ENCODE measurements at places on chromosomes 2 and 18.

GRCh38 chr2:174859563-174860169 is 95.4 kb upstream of the CHRNA1 start:
- no peaks in the 10 kb centered on the region for H3K4me1 ChIP-seq
- H3K27ac ChIP-seq: no peak overlapping the region
- H3K27me3 ChIP-seq: no peaks in the 10 kb centered on the region
- no peaks in the 10 kb centered on the region for H3K36me3 ChIP-seq
- no peak overlapping the region for H3K4me3 ChIP-seq

DNA sequence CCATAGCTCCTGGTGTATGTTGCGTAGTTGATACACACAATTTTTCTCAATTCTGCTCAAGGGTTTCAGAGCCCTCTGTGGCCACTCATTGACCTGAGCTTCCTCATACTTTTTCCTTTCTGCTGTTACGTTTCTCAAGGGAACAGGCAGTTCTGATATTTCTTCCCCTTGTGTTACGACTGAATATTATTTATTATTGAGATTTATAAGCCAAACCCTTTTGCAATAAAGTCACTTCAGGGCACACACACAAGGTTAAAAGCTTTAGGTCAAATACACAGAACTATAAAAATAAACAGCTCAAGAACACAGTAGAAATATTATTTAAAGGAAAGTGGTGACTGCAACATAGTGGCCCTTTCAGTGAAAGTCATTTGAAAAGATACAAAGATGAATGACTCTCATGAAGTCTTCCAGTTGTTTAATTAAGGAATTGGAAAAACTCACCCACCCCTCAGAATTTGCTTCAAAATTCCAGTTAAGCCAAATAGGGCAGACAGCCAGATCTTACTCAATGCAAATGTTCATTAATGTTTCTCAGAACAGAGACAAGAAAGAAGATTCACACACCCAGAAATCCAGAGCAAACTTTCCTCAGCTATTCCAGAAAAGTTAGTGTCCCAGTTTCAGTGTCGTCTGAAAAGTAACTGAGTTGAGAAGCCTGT is 179.7 kb downstream of the TRIB2 start:
- no peaks in the 10 kb centered on the region for H3K27me3 ChIP-seq
- H3K36me3 ChIP-seq: no peaks in the 10 kb centered on the region
- no peaks in the 10 kb centered on the region for H3K4me1 ChIP-seq
- H3K27ac ChIP-seq: no peak overlapping the region
- H3K4me3 ChIP-seq: no peak overlapping the region

GRCh38 chr2:61645911-61646310 is 107.8 kb upstream of the XPO1 start:
- no peaks in the 10 kb centered on the region for H3K4me1 ChIP-seq
- DNase-seq: peak; percentile 56
- H3K4me3 ChIP-seq: no peak overlapping the region
- no peak overlapping the region for H3K27ac ChIP-seq
- H3K27me3 ChIP-seq: no peaks in the 10 kb centered on the region
- no peaks in the 10 kb centered on the region for H3K36me3 ChIP-seq

DNA sequence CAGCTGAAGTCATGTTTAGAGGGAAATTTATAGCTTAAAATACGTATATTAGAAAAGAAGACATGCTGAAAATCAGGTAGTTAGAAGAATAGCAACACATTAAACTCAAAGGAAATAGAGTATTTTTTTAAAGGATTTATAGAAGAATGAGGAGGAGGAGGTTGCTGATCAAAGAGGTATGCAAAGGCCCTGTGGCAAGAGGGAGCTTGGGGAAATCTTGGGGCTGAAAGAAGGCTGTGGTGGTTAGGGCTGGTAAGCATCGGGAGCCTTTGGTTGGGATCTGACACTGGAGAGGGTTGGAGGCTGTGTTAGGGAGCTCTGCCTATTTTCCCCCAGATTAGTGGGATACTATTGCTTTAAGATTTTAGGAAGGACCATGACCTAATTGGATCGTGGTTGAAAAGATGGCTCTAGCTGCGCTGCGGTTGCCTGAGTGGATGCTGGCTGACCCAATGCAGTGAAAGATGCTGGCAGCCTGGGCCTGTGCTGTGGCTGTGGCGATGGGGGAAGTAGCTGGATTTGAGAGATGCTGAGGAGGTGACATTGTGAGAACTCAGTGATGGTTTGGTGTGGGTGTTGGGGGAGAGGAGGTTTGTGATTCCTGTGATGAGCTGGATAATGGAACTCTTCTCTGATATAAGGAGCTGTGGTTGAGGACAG is 11.7 kb downstream of the DGKD start:
- peaks cover 6% of the 10 kb centered on the region for H3K36me3 ChIP-seq
- H3K4me1 ChIP-seq: no peaks in the 10 kb centered on the region
- H3K4me3 ChIP-seq: no peak overlapping the region

- no peaks in the 10 kb centered on the region for H3K4me1 ChIP-seq
- DNase-seq: no peak
- peaks cover 29% of the 10 kb centered on the region for H3K27me3 ChIP-seq
- H3K27ac ChIP-seq: no peak overlapping the region
Observed at GRCh38 chr18:26710470-26711096, 154.9 kb downstream of the AQP4 start.

DNA sequence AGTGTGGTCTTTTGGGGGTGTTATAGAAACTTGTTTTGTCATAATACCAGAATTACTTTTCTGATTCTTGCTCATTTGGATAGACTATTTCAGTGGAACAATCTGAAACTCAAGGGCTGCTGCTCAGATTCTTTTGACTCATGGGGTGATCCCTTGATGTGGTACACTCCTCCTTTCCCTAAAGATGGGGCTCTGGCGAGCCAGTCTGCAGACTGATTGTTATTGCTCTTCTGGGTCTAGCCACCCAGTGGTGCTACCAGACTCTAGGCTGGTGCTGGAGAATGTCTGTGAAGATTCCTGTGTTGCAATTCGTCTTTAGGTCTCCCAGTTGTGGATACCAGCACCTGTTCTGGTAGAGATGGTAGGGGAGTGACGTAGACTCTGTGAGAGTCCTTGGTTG is 4.2 kb upstream of the MARS2 start:
- H3K27me3 ChIP-seq: no peaks in the 10 kb centered on the region
- H3K4me3 ChIP-seq: no peak overlapping the region
- H3K27ac ChIP-seq: no peak overlapping the region
- H3K36me3 ChIP-seq: no peaks in the 10 kb centered on the region

GRCh38 chr18:40046596-40046995 is 1908.4 kb upstream of the PIK3C3 start:
- no peak for DNase-seq
- no peaks in the 10 kb centered on the region for H3K27me3 ChIP-seq
- no peaks in the 10 kb centered on the region for H3K4me1 ChIP-seq
- H3K27ac ChIP-seq: no peak overlapping the region
- no peaks in the 10 kb centered on the region for H3K36me3 ChIP-seq

DNA sequence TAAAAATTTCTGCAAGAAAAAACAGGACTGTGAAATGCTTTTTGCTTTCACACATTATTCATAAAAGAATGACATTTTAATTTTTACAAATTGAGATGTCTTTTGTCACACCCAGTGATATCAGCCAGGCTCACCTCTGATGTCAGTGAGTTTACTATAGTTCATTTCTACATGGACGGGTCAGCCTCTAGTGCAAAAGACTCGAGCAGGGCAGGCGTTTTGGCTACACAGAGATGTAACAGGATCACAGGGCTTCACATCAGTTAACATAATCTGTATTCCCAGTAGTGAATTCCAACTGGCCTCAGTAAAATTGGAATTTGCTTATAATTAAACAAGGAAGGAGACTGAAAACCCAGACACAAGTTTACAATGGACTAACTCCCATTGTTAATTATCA is 275.6 kb upstream of the ZSWIM2 start:
- DNase-seq: no peak
- H3K4me3 ChIP-seq: no peak overlapping the region
- H3K4me1 ChIP-seq: no peaks in the 10 kb centered on the region
- H3K27ac ChIP-seq: no peak overlapping the region
- no peaks in the 10 kb centered on the region for H3K36me3 ChIP-seq

DNA sequence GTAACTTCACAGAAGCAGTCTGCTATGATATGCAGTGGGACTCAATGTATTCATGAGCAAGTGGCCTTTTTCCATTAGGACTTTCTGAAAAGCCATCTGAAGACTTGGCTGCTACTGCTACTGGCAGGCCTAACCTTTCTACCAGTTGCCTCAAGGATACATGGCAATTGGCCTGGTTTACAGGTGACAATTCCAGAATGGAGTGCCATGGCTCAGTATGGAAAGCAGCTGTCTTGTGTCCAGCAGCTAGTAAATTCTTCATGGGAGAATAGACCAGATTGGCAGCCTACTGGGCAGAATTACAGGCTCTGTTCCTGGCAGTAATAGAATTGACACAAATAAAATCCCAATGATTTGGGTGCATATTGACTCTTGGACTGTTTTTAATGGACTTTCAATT is 12.6 kb upstream of the TMX3 start:
- no peak overlapping the region for H3K27ac ChIP-seq
- H3K36me3 ChIP-seq: no peaks in the 10 kb centered on the region
- no peaks in the 10 kb centered on the region for H3K4me1 ChIP-seq
- no peak for DNase-seq
- H3K27me3 ChIP-seq: no peaks in the 10 kb centered on the region
- no peak overlapping the region for H3K4me3 ChIP-seq

DNA sequence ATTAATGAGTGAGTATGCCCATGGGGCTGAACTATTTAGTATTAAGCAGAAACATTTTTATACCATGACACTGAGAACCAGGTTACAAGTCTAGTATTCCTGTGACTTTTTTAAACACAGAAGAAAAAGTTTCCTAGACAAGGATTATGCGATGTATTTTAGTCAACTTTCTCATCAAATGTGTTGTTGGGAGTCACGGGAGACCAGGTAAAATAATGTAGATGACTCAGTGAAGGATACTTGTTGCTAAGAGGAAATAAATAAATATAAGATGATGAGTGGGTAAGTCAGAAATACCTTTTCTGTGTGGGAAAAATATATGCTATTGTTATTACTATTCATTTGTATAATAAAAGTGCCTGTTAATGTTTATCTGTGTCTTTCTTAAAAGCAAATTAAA is 23.4 kb downstream of the MBD5 start:
- DNase-seq: peak; percentile 25
- H3K27ac ChIP-seq: peak overlapping the region; percentile 63
- H3K36me3 ChIP-seq: no peaks in the 10 kb centered on the region
- H3K27me3 ChIP-seq: no peaks in the 10 kb centered on the region
- H3K4me3 ChIP-seq: no peak overlapping the region
- H3K4me1 ChIP-seq: peaks cover 6% of the 10 kb centered on the region

DNA sequence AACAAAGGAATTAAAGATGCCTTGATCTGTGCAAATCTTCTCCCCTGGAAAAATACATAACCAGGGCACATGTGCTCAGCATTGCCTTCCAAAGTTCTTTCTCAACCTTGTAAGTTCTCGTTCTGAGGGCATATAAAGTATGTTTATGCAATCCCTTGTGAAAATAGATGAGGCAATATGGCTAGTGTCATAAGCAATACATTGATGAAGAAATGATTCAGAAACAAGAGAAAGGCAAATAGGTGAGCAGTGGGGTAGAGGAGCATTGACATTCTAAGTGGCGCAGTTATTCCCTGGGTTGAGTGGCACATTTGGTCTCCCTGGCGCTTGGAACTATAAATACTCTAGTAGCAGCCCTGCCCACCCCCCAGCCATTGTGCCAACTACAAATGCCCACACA is 57.4 kb upstream of the PGAP1 start:
- no peak overlapping the region for H3K4me3 ChIP-seq
- H3K36me3 ChIP-seq: no peaks in the 10 kb centered on the region
- DNase-seq: no peak
- no peaks in the 10 kb centered on the region for H3K27me3 ChIP-seq

- no peaks in the 10 kb centered on the region for H3K36me3 ChIP-seq
- no peaks in the 10 kb centered on the region for H3K4me1 ChIP-seq
Observed at GRCh38 chr2:136750065-136750464, 15.3 kb upstream of the THSD7B start.

DNA sequence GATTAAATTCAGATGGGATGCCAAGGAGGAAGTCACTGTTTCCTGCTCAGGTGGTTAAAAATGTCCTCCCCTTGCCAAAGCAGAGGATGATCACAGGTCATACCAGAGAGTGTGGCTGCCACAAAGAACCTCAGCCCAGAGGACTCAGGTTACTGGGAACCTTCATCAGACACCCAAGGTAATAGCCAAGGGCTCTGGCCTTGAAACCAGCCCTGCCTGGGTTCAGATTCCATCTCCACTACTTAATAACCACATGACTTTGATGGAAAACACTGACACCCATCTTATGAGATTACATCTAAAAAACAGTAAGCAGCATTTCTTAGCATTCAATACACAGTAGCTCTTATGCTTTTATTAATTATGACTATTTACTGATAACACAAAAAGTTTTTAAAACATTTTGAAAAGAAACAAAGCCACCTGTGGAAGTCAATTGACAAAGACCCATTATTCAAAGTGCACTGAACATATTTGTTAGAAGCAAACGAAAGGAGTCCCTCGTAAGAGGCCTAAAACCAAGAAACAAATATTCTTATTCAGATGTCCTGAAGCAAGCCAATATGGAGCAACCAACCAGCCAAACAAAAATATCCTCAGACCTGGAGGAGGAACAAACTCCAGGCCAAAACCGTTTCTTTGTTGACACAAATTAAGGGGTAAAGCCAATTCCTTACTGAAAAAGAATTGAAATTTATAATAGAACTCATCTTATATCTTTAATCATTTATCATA is 241.5 kb downstream of the RNF152 start:
- no peaks in the 10 kb centered on the region for H3K27me3 ChIP-seq
- no peak overlapping the region for H3K4me3 ChIP-seq
- no peaks in the 10 kb centered on the region for H3K36me3 ChIP-seq
- H3K4me1 ChIP-seq: peaks cover 7% of the 10 kb centered on the region
- no peak overlapping the region for H3K27ac ChIP-seq
- DNase-seq: no peak

DNA sequence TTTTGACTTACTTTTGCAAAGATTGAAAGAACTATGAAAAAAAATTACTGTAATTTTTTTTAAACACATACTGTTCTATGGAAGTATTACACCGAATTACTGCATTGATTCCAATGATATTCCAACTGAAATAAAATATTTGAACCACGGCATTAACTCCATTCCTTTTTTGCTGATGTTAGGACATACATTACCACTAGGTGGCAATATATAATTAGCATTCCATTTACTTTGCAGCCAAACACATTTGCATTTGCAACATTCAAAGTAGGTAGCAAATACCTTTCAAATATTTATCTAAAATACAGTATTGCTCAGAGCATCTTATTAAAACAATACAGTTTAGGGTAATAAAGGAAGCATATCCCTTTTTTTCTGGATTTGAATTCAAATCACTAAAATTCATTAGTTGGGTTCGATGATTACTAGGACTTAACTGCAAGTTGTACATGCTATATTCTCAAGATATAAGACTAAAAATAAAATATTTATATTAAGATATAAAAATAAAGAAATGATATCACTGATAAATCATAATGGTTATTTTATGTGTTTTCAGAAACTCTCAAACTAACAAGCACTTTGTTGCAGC is 31.3 kb downstream of the LANCL1 start:
- H3K27ac ChIP-seq: no peak overlapping the region
- H3K4me1 ChIP-seq: no peaks in the 10 kb centered on the region
- peak; percentile 57 for DNase-seq
- no peak overlapping the region for H3K4me3 ChIP-seq

GRCh38 chr2:230060672-230061293 is 7.9 kb downstream of the SLC16A14 start:
- 0 out of 2 replicates have a peak, but pooled peaks cover 3% of the 10 kb centered on the region for H3K36me3 ChIP-seq
- no peak for DNase-seq
- H3K27me3 ChIP-seq: no peaks in the 10 kb centered on the region
- no peaks in the 10 kb centered on the region for H3K4me1 ChIP-seq
- no peak overlapping the region for H3K4me3 ChIP-seq

GRCh38 chr2:168130346-168130745 is 117.0 kb downstream of the STK39 start:
- no peaks in the 10 kb centered on the region for H3K27me3 ChIP-seq
- H3K4me3 ChIP-seq: no peak overlapping the region
- DNase-seq: no peak

Measured in PC-3 (cell line).